ENCODE measurements at places on chromosomes 4 and X.

DNA sequence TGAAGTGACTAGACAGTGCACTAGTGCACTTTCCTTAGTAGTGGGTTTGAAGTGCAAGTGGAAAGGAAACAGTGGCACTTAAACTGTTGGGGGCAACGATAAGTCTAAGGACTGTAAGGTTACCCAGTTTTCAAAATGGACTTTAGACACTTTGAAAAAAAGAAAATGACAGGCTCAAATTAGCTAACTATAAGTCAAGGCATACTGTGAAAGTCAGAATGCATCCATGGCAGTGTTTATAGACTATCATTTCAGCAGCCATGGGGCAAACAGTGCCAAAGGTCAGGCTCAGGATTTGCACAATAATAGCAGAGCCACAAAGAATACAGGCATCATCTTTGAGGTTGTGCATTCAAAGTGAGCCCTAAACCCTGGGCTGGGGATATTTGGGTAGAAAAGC lies 104.4 kb downstream of the CXCL13 start:
- peaks cover 40% of the 10 kb centered on the region for H3K36me3 ChIP-seq
- peaks cover 9% of the 10 kb centered on the region for H3K4me1 ChIP-seq
- no peak overlapping the region for H3K27ac ChIP-seq
- peaks cover 1% of the 10 kb centered on the region for H3K27me3 ChIP-seq

GRCh38 chr4:85370400-85371032 lies 104.4 kb upstream of the ARHGAP24 start:
- H3K27me3 ChIP-seq = no peaks in the 10 kb centered on the region
- no peak overlapping the region for H3K4me3 ChIP-seq
- no peaks in the 10 kb centered on the region for H3K36me3 ChIP-seq
- peak; percentile 21 for DNase-seq

DNA sequence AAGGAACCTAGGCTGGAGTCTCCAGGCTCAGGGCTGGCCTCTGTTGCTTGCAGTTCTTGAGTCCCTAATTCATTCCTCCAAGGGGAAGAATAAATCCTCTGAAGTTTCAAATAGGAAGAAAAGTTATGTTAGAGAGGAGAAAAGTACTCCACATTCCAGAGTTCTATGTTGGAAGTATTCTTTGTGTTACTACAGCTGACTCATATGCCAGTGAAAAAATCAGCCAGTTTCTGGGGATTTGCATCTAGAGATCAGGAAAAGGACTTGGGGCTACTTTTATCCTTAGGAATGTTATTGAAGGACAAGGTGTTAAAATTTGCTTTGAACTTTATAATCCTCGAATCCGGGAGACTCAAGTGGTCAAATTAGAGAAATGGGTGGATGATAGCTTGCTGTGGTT lies 11.7 kb upstream of the NUDT9 start:
- H3K4me3 ChIP-seq = no peak overlapping the region
- H3K27me3 ChIP-seq = peaks cover 15% of the 10 kb centered on the region
- H3K4me1 ChIP-seq = peaks cover 20% of the 10 kb centered on the region
- H3K36me3 ChIP-seq = no peaks in the 10 kb centered on the region
- no peak for DNase-seq

GRCh38 chr4:77124576-77124975 lies 32.4 kb upstream of the CCNG2 start:
- H3K4me1 ChIP-seq = peaks cover 5% of the 10 kb centered on the region
- H3K27ac ChIP-seq = no peak overlapping the region
- H3K4me3 ChIP-seq = no peak overlapping the region

- peaks cover 58% of the 10 kb centered on the region for H3K4me1 ChIP-seq
- H3K27ac ChIP-seq = peak overlapping the region; percentile 83
- no peak for DNase-seq
- no peak overlapping the region for H3K4me3 ChIP-seq
- no peaks in the 10 kb centered on the region for H3K27me3 ChIP-seq
- peaks cover 24% of the 10 kb centered on the region for H3K36me3 ChIP-seq
These were observed 25.6 kb downstream of the FLNA start for GRCh38 chrX:154348646-154349358.

GRCh38 chr4:28254003-28254402 lies 1393.4 kb downstream of the STIM2 start:
- H3K27me3 ChIP-seq = no peaks in the 10 kb centered on the region
- no peak overlapping the region for H3K27ac ChIP-seq
- no peaks in the 10 kb centered on the region for H3K36me3 ChIP-seq
- no peak for DNase-seq
- no peaks in the 10 kb centered on the region for H3K4me1 ChIP-seq
